Karpas-422 (cell line): ENCODE measurements at places on chromosomes 16 and 17.

DNA sequence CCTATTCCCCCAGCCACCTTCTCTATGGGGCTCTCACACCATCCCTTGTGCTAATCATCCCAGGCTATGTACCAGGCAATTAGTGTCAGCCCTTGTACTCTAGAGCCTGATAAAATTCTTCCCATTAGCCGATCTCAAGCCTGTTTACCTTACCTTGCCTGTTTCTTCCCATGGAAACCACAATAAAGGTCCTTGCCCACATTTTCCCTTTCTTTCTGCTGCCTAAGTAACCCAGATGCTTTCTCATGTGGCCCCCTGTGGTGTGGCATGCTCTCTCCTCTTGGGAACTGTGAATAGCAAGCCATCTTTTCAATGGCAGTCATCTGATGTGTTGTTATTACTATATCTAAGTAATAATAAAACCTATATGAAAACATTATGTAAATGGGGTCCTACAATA is 265.8 kb upstream of the ELAC2 start:
- DNase-seq: no peak

GRCh38 chr17:43745541-43745940 is 13.1 kb downstream of the SOST start:
- DNase-seq: no peak

- no peak for DNase-seq
These were observed 27.4 kb upstream of the HAS3 start for GRCh38 chr16:69078073-69078472.

- no peak for DNase-seq
These were observed 165.5 kb upstream of the FAM20A start for GRCh38 chr17:68766640-68767039.

DNA sequence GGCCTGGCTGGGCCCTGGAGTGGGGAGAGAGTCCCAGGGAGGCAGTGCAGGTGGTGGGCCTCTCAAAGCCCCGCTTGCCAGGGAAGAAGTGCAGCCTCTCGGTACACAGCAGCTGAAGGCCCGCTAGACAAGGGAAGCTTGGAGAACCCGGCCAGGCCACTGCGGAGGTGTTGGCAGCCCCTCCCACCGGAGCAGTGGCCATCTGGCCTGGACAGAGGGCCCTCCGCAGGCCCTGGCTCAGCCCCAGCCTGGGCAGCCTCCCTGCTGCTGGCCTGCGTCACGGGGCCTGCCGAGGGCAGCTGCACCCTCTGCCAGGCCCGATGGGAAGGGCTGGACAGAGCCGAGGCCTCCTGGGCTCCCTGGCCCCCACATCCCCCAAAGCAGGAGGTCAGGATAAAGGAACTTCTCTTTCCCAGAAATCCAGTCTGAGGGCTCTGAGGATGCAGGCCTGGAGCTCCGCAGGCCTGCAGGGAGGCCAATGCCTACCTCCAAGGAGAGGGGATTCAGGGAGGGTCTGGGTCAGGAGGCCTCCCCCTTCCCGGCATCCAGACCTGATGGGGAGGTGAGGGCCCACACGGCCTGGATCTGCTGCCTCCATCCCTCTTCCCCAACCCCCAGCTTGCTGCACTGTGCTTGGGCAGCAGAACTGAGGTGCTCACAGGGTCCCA is 4.3 kb downstream of the SPPL2C start:
- DNase-seq: no peak

- no peak for DNase-seq
These were observed 11.3 kb downstream of the NUBP1 start for GRCh38 chr16:10754941-10755340.
